ENCODE measurements at places on chromosomes 2 and 18. TPM values are rescaled to one million over a fixed set of nuclear protein-coding genes. Genes with fewer than 3 reads are reported as not detected.

DNA sequence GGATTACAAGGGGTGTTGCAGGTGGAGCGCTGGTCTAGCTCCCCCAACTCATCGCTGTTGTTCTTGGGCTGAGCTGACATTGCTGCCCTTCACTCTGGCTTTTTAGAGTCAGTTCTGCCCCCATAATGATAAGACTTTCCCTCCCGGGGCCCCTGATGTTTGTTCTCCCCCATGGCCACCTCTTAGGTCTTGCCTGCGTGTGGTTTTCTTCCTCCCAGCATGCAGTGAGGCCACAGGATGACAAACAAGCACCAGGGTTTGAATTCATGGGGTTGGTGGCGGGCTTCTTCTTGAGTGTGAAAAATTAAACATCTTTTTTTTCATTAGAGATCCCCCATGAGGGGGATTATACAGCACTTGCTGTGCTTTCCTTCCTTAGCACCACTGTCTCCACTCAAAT, 74.1 kb downstream of the CTAGE1 start:
- H3K36me3 ChIP-seq = no peaks in the 10 kb centered on the region
- no peak for DNase-seq
- peaks cover 18% of the 10 kb centered on the region for H3K4me1 ChIP-seq
- no peak overlapping the region for H3K4me3 ChIP-seq
- H3K27ac ChIP-seq = no peak overlapping the region
- H3K27me3 ChIP-seq = peaks cover 16% of the 10 kb centered on the region

- H3K36me3 ChIP-seq = peaks cover 5% of the 10 kb centered on the region
- H3K27ac ChIP-seq = no peak overlapping the region
- H3K4me3 ChIP-seq = no peak overlapping the region
- H3K27me3 ChIP-seq = no peaks in the 10 kb centered on the region
Observed at GRCh38 chr2:158714420-158714819, 80.7 kb upstream of the DAPL1 start.

GRCh38 chr18:42264497-42264896, 309.5 kb downstream of the PIK3C3 start:
- H3K36me3 ChIP-seq = no peaks in the 10 kb centered on the region
- H3K4me3 ChIP-seq = no peak overlapping the region
- H3K4me1 ChIP-seq = peaks cover 15% of the 10 kb centered on the region

GRCh38 chr2:173210270-173211196, 134.9 kb downstream of the MAP3K20 start:
- H3K36me3 ChIP-seq = no peaks in the 10 kb centered on the region
- H3K27me3 ChIP-seq = no peaks in the 10 kb centered on the region
- H3K4me1 ChIP-seq = peaks cover 5% of the 10 kb centered on the region
- H3K27ac ChIP-seq = no peak overlapping the region
- peak; percentile 47 for DNase-seq

- peaks cover 3% of the 10 kb centered on the region for H3K27me3 ChIP-seq
- no peak overlapping the region for H3K27ac ChIP-seq
- H3K4me1 ChIP-seq = peaks cover 4% of the 10 kb centered on the region
- H3K4me3 ChIP-seq = no peak overlapping the region
- no peaks in the 10 kb centered on the region for H3K36me3 ChIP-seq
- DNase-seq = no peak
Observed at GRCh38 chr2:95267458-95268210, 6.6 kb upstream of the PROM2 start.

DNA sequence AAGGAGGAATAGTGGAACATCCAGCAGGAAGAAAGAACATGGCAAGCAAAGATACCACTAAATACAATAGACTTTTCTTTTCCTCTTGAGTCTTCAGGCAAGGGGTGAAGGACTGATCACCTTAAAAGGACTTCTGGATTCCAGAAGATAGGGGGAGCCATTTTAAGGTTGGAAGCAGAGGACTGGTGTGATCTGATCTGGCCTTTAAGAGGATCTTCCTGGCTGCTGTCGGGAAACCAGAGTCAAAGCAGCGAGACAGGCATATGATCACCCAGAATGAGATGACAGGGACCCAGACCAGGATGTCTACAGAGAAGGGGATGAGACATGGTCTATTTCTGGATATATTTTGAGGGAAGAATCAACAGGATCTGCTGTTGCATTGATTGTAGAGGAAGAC, 558.0 kb downstream of the STK39 start:
- H3K27ac ChIP-seq = no peak overlapping the region
- no peak overlapping the region for H3K4me3 ChIP-seq
- peaks cover 1% of the 10 kb centered on the region for H3K27me3 ChIP-seq
- H3K36me3 ChIP-seq = no peaks in the 10 kb centered on the region
- H3K4me1 ChIP-seq = peaks cover 14% of the 10 kb centered on the region
- no peak for DNase-seq

Gene CTNNA2
- total RNA-seq = 76.2 TPM

GRCh38 chr2:200733713-200734198, 78.0 kb upstream of the BZW1 start:
- no peak overlapping the region for H3K27ac ChIP-seq
- H3K27me3 ChIP-seq = no peaks in the 10 kb centered on the region
- DNase-seq = no peak
- H3K4me1 ChIP-seq = no peaks in the 10 kb centered on the region
- H3K4me3 ChIP-seq = no peak overlapping the region
- H3K36me3 ChIP-seq = no peaks in the 10 kb centered on the region

- H3K4me3 ChIP-seq = no peak overlapping the region
- peaks cover 9% of the 10 kb centered on the region for H3K27me3 ChIP-seq
- DNase-seq = no peak
- H3K36me3 ChIP-seq = peaks cover 3% of the 10 kb centered on the region
- no peak overlapping the region for H3K27ac ChIP-seq
- no peaks in the 10 kb centered on the region for H3K4me1 ChIP-seq
Observed at GRCh38 chr2:231887756-231888155, 38.4 kb downstream of the NPPC start.

Gene MC4R
- total RNA-seq = not detected

DNA sequence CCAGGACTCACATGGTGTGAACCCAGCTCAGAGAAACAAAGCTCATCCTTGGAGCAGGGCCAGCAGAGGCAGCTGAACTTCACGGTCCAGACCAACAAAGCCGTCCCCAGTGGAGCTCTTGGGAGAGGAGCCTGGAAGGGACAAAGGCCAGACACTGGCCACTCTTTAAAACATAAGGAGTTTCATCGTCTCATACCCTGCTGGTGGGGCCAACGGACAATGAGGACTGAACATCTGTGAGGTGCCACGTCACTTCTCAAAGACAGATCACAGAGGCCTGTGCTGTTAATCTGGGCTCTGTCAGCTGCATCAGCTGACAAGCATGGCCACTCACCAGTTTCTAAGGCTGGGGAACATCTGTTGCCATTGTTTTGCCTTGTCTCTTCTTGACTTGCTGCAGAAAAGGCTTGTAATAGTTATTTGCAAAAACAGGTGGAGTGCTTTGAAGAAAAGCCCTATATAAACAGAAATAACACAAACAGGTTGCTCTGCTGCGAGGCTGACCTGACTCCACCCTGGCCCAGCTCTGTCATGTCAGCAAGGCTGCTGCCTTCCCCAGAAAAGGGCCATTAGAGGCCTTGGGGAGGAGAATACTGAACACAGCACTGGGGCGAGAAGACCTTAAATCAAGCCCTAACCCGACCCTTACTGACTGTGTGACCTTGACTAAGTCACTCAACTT, 68.1 kb upstream of the DAPL1 start:
- H3K4me3 ChIP-seq = no peak overlapping the region
- H3K4me1 ChIP-seq = peaks cover 21% of the 10 kb centered on the region
- H3K27me3 ChIP-seq = peaks cover 5% of the 10 kb centered on the region
- no peak overlapping the region for H3K27ac ChIP-seq

Gene SP9
- total RNA-seq = not detected

DNA sequence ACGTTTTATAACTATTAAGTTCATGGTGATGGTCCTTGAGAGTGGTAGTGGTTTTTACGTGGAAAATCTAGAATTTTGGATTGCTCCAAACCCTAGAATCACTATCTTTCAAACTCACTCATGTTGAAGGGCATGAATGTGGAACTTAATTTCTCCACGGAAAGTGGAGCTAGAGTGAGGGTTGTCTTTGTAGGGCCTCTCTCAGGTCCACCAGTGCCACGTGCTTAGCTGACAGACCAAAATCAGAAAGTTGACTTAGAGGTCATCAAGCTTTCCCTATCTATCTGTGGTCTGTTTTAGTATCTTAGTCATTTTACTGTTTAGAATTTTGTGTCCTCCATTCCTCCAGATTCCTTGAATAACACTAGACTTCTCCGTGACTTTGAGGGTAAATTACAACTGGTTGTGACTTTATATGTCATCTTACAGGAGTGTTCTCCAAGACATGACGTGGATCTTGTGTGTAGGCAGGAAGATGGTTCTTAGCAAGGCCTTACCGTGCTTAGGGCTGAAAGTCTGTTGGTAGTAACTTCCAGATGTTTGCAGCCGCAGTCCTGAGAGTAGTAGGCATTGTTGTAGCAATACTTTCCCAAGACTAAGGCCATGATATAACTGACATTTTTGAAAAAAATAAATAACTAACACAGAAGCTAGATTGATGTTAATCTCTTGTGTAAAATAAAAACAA, 26.8 kb downstream of the DIS3L2 start:
- H3K4me1 ChIP-seq = peaks cover 3% of the 10 kb centered on the region
- no peak for DNase-seq

DNA sequence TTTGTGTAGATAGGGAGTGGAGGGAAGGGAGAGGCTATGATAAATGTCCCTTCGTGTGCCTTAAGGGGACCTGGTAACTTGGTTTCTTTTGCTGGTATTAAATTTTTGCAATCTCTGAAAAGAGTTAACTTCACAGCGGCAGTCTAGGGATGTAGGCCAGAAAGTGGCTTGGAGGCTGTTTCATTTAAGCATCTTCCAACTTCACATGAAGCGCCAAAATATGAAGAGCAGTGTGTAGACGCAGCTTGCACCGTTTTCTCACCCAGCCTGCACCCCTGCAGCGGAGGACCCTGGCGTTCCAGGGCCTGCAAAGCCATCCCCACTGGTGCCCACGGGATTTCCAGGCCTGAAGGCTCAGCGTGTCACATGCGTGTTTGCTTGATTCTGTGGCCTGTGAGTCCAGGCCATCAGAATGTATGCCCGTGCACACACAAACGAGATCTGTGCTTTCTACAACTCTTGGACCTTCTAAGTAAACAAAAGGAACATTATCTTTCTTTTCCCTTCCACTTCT, 87.2 kb upstream of the EPB41L3 start:
- H3K36me3 ChIP-seq = no peaks in the 10 kb centered on the region
- no peak for DNase-seq
- peaks cover 6% of the 10 kb centered on the region for H3K27me3 ChIP-seq
- no peak overlapping the region for H3K27ac ChIP-seq
- peak overlapping the region; percentile 10 for H3K4me3 ChIP-seq
- H3K4me1 ChIP-seq = no peaks in the 10 kb centered on the region

- H3K27me3 ChIP-seq = no peaks in the 10 kb centered on the region
- peak; percentile 17 for DNase-seq
- no peak overlapping the region for H3K27ac ChIP-seq
- H3K4me3 ChIP-seq = no peak overlapping the region
Observed at GRCh38 chr2:241198381-241199279, 10.2 kb downstream of the ANO7 start.

Gene AQP12A
- not detected for total RNA-seq

- H3K36me3 ChIP-seq = no peaks in the 10 kb centered on the region
- DNase-seq = no peak
- H3K27ac ChIP-seq = no peak overlapping the region
- H3K27me3 ChIP-seq = no peaks in the 10 kb centered on the region
Observed at GRCh38 chr2:69104261-69104660, 91.3 kb downstream of the ANTXR1 start.

DNA sequence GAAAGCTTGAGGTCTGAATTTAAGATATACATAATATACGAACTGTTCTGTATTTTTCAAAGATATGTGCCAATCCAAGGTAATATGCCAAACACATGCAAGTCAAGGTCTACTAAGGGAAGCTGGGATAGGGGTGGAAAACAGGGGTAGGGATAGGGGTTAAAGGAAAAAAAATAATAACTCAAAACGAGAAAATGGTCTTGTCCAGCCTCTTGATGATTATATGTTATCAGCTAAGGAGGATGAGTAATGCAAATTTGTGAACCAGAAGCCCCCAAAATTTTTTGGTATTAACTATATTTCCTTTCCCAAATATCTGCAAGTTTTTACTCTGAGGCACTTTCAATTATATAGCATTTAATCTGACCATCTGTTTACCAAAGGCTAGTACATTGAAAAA, 219.3 kb downstream of the ZEB2 start:
- peaks cover 8% of the 10 kb centered on the region for H3K4me1 ChIP-seq
- no peak overlapping the region for H3K27ac ChIP-seq
- H3K27me3 ChIP-seq = peaks cover 1% of the 10 kb centered on the region

- no peaks in the 10 kb centered on the region for H3K36me3 ChIP-seq
- no peak overlapping the region for H3K27ac ChIP-seq
- H3K4me3 ChIP-seq = no peak overlapping the region
Observed at GRCh38 chr2:75064691-75065396, 106.4 kb downstream of the POLE4 start.

Gene RUFY4
- not detected for total RNA-seq

Gene TRIM54
- total RNA-seq = 2.0 TPM

Gene ARHGEF4
- 6.1 TPM for total RNA-seq

DNA sequence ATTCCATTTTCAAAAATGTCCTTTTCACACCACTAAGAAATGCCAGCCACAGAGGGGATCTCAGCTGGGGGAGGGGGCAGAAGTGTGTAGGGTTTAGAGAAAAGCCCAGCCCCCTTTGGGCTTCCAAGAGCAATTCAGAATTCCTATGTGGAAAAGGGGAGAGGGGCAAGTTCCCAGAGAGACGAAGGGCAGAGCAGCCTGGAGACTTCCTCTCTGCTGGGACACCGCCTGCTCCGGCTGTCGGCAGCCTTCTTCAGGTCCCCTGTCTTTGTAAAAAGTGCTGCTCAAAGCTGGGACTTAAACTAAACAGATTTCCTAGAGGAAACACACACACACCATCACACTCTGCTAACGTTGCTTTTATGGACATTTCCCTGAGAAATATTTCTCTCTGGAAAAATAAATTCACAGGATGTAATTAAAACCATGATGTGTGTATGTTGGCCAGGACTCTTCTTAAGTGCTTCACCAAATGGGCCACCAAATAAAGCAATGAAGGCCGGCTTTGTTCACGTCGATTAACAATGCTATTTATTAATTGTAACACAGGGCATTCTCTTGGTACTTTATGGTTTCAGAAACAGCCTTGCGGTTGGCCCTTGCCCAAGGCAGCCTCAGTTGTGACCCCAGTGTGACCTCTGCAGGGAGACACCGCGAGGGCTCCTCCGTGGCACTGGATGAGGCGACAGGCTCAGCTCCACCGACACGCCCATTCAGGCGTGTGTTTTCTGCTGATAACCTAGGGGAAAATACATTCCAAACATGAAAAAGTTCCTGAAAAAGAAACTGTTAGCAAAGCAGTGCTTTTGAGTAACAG, 5.6 kb upstream of the ASB1 start:
- DNase-seq = no peak
- H3K4me1 ChIP-seq = peaks cover 10% of the 10 kb centered on the region
- H3K27me3 ChIP-seq = peaks cover 1% of the 10 kb centered on the region
- H3K27ac ChIP-seq = peak overlapping the region; percentile 48
- H3K4me3 ChIP-seq = no peak overlapping the region

GRCh38 chr18:21851327-21851961, 110.9 kb downstream of the MIB1 start:
- no peak for DNase-seq
- H3K4me1 ChIP-seq = peaks cover 8% of the 10 kb centered on the region
- H3K4me3 ChIP-seq = no peak overlapping the region
- no peaks in the 10 kb centered on the region for H3K27me3 ChIP-seq
- no peak overlapping the region for H3K27ac ChIP-seq
- H3K36me3 ChIP-seq = peaks cover 3% of the 10 kb centered on the region
